ENCODE measurements at places on chromosomes 11 and 22.

GRCh38 chr11:33598426-33599069 is 102.1 kb downstream of the C11orf91 start:
- DNase-seq: peak; percentile 17

GRCh38 chr22:30717331-30717921 is 22.8 kb downstream of the OSBP2 start:
- no peak for DNase-seq

DNA sequence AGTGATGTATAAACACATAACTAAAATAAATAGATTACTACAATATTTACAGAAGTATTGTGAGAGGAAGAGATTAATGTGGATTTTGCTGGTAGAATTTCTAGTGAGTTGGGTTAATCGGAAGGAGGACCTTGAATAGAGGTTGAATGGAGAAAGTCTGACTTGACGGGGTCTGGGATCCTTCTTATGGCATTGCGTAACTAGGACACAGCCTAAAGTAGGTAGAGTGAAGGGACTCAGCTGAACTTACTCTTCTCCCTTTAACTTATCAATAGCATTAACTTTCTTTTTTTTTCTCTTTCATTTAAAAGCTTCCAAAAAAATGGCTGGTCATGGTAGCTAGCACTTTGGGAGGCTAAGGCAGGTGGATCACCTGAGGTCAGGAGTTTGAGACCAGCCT is 139.2 kb downstream of the HIPK3 start:
- no peak for DNase-seq

DNA sequence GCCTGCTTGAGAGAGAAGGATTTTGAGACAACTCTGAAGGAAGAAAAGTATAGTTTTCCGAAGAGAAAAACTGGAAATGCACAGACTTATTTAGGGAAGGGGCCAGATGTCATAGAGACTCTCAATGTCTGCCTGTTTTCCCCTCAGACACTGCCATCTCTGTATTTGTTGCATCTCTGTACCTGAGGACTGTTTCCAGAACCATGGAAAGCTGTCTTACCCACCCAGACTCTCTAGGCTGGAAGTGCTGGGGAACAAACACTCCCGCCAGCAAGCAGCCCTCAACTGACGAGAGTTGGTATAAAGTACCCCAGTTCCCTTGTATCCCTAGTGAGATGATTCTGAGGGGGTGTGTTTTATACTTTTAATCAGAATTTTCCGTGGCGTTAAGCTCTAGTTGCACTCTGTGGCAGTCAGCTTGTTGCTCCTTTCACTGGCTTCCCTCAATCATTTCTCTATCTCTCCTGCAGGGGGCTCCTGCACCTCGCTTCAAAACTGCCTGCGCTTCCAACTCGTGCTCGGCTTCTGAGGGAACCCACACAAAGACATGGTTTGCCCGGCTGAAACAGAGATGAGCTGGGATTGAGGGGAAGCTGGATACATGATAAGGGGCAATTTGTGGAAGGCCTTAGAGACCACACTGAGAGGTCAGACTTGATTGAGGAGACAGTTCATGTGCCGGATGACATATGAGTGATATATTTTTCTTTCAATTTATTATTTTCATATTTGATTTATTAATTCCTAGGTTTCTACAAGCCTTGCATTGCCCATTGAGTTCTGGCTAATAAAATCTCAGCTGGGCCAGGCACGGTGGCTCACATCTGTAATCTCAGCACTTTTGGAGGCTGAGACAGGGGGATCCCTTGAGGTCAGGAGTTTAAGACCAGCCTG is 36.9 kb upstream of the CLPB start:
- peak; percentile 80 for DNase-seq

DNA sequence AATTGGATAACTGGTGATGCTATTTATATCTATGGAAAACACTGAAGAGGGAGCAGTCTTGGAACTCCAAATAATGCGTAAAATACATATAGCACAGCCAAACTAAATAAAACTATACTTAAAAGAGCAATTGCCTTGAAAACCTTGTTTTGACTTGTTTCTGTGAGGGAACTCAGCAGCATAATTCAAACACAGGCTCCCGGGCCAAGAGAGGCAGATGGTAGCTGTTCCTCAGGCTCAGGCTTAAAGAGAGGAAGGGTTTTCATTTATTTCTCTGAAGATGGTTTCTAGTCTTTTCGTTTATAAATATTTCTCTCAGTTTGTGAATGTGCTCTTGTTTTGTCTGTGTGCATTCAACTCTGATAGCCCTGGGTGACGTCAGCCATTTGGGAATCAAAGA is 82.4 kb downstream of the FANCF start:
- DNase-seq: no peak

GRCh38 chr11:2541881-2542361 is 97.1 kb downstream of the KCNQ1 start:
- no peak for DNase-seq

DNA sequence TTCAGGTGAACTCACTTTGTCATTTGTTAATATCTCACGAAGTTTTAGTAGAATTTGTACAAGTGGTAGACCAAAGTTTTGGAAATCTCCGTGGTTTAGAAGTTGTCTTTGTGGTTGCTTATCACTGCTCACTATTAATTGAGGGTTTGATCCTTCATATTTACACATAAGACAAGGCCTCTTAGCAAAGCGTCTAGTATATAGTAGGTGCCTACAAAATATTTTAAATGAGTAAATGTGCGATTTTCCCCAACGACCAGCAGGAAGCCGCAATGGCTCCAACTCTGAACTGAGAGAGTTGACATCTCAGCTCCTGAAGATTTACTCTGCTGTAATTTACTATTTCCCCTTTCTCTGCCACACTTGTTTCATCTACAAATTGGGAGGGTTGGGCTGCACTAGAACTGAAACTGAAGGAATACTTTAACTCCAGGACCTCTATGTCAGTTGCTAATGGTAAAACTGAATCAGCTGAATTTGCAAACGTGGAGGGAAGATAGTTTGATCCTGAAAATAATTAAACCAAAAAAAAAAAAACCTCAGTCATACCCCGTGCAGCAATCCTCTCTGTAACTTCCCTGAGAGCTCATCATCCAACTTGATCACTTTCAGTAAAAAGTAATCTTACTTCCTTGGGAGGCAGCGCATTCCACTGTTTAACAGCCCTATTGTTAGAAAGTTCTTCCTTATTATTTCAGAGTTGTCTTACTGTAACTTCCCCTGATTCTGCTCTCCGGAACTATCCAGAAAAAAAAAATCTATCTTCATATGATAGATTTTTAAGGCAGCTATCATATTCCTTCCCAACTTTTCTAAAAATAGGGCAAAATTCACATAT is 1.3 kb upstream of the SBF2 start:
- peak; percentile 14 for DNase-seq

GRCh38 chr11:14539982-14540421 is 19.8 kb upstream of the PSMA1 start:
- DNase-seq: no peak
